ENCODE measurements at places on chromosomes 3 and 15.

- H3K27me3 ChIP-seq: peaks cover 42% of the 10 kb centered on the region
- H3K36me3 ChIP-seq: no peaks in the 10 kb centered on the region
- peaks cover 10% of the 10 kb centered on the region for H3K4me1 ChIP-seq
- no peak overlapping the region for H3K27ac ChIP-seq
- peak; percentile 90 for DNase-seq
Measured at GRCh38 chr3:186705882-186706780, 11.0 kb upstream of the KNG1 start.

GRCh38 chr3:15199493-15200105, 6.4 kb upstream of the CAPN7 start:
- H3K36me3 ChIP-seq: no peaks in the 10 kb centered on the region
- DNase-seq: no peak
- H3K27ac ChIP-seq: no peak overlapping the region
- H3K27me3 ChIP-seq: no peaks in the 10 kb centered on the region

DNA sequence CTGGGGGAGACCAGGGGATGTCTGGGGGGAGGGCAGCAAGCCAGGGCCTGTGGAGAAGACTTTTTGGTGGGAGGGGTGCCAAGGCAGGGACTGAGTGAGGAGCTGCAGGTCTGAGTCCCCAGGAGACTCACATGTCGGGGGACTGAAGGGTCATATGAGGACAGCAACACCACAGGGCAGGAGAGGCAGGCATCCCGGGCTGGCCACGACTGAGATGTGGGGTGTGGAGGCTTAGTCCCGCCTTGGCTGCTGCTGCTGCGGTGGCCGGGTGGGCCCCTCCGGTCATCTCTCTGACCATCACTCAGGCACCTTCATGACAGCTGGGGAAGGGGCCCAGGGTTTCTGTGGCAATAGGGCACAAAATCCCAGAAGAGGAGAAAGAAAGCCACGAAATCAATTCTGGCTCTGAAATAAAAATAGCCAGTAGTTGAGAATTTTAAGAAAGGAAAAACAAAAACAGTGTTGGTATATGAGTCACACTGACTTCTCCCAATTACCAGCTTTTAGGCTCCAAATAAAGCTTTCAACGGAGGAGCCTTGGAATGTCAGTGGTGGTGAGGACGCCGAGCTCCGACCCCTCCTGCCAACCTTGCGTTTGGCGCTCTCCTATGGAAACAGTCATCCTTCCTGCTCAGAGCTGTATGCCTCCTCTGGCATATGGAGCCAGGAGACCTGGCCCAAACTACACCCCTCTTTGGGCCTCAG, 52.9 kb upstream of the ITGA11 start:
- DNase-seq: no peak
- no peaks in the 10 kb centered on the region for H3K4me1 ChIP-seq
- H3K27ac ChIP-seq: no peak overlapping the region

DNA sequence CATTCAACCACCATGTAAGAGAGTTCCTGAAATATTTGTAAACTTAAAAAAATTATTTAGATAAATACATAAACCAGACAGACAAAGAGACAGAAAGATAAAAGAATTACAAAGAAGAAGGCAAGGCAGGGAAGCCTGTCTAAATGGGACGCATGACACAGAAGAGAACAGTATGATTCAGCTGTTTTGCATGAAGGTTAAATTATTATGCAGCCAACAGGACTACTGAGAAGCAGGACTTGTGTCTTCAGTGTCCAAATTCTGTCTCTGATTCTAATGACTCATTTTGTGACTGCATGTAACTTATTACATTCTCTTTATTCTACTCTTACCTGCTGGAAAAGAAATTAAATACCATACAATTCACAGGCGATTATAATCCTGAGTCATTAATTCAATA, 340.4 kb upstream of the KCNMB2 start:
- no peak overlapping the region for H3K4me3 ChIP-seq
- H3K36me3 ChIP-seq: no peaks in the 10 kb centered on the region
- H3K27me3 ChIP-seq: no peaks in the 10 kb centered on the region
- peaks cover 4% of the 10 kb centered on the region for H3K4me1 ChIP-seq
- no peak overlapping the region for H3K27ac ChIP-seq
- no peak for DNase-seq

DNA sequence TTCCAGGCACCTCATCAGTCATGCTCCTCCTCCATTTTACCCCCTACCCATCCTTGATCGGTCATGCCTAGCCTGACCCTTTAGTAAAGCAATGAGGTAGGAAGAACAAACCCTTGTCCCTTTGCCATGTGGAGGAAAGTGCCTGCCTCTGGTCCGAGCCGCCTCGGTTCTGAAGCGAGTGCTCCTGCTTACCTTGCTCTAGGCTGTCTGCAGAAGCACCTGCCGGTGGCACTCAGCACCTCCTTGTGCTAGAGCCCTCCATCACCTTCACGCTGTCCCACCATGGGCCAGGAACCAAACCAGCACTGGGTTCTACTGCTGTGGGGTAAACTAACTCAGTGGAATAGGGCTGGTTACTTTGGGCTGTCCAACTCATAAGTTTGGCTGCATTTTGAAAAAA, 52.6 kb downstream of the CAPN3 start:
- H3K27ac ChIP-seq: no peak overlapping the region
- no peak overlapping the region for H3K4me3 ChIP-seq
- H3K4me1 ChIP-seq: no peaks in the 10 kb centered on the region
- H3K27me3 ChIP-seq: no peaks in the 10 kb centered on the region
- peaks cover 8% of the 10 kb centered on the region for H3K36me3 ChIP-seq

DNA sequence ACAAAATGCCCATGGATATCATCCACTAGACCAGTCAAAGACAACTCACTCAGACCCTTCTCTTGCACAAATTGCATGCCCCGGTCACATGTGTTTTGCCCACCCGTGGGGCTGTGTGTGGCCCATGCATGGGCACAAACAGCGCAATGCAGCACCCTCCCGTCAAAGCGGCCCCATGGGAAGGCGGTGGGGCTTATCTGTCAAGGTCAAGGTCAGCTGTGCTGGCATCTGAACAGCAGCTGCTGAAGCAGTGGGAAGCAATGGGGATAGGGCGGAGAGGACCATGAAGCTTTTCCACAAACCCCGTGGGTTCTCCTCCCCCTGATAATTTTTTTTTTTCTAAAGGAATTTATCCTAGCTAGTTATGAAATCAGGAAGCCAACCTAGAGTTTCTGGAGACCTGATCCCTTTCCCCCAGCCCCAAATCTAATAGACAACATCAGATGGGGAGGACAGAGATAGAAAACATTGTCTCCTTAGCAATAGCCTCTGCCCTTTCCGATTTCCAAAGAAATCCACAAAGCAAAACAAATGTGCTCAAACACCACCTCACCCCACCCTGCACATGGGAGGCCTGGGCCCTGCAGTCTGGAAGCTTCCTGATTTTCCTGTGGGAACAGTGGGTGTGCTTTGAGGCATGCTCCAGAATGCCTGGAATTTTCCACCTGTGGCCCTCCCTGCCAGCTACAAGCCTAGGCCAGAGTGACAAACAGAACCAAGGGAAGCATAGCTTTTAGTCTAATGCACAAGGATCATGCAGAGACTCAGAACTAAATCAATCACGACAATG, 84.4 kb downstream of the BDH1 start:
- no peak for DNase-seq
- no peaks in the 10 kb centered on the region for H3K36me3 ChIP-seq
- peaks cover 9% of the 10 kb centered on the region for H3K4me1 ChIP-seq
- no peak overlapping the region for H3K4me3 ChIP-seq
- H3K27me3 ChIP-seq: peaks cover 34% of the 10 kb centered on the region

GRCh38 chr3:60551455-60552209, 699.6 kb downstream of the FHIT start:
- no peaks in the 10 kb centered on the region for H3K27me3 ChIP-seq
- no peak overlapping the region for H3K27ac ChIP-seq

DNA sequence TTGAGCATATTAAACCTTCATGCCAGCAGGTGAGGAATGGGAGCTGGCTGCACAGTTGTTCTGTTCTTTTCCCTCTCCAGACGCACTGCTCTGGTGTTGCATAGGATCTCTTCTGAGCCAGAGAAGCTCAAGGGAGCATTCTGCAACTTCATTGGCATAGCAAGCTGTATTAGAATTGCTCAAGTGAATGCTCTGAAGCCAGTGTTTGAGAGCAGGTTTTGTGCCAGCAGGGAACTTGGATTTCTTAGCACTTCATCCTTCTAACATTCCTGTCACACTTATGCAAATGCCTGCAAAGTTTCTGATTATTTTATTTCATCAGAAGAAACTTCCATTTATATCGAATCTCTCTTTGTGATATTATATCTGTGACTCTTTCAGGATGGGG, 366.6 kb downstream of the AGBL1 start:
- no peaks in the 10 kb centered on the region for H3K4me1 ChIP-seq
- no peak for DNase-seq
- H3K27me3 ChIP-seq: no peaks in the 10 kb centered on the region

GRCh38 chr3:99484871-99485270, 153.5 kb upstream of the COL8A1 start:
- DNase-seq: no peak
- H3K4me1 ChIP-seq: no peaks in the 10 kb centered on the region
- no peaks in the 10 kb centered on the region for H3K36me3 ChIP-seq
- H3K4me3 ChIP-seq: no peak overlapping the region
- no peak overlapping the region for H3K27ac ChIP-seq

DNA sequence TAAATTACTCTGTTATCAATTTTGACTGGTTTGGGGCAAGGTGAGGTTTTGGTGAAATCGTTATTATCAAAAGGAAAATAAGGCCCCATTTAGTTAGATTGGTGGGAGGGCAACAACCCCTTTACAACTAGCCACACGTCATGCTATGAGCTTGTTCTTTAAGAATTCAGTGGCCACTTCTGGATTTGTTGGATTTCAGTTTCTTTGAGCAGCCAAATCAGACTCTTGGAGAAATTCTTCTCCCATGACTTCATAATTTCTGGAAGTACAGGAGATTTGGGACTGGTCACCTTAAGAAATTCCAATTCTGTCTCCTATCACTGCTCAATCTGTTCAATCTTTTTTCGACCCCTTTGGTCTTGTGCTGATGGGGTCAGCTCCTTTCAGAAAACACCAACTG, 14.8 kb upstream of the WNT5A start:
- no peak overlapping the region for H3K4me3 ChIP-seq
- no peaks in the 10 kb centered on the region for H3K27me3 ChIP-seq
- H3K4me1 ChIP-seq: no peaks in the 10 kb centered on the region
- no peaks in the 10 kb centered on the region for H3K36me3 ChIP-seq

GRCh38 chr3:114452256-114452655, 158.4 kb downstream of the TIGIT start:
- H3K4me1 ChIP-seq: peaks cover 13% of the 10 kb centered on the region
- no peaks in the 10 kb centered on the region for H3K36me3 ChIP-seq
- no peak overlapping the region for H3K27ac ChIP-seq
- H3K4me3 ChIP-seq: no peak overlapping the region

- no peak for DNase-seq
- H3K4me3 ChIP-seq: no peak overlapping the region
- peaks cover 64% of the 10 kb centered on the region for H3K36me3 ChIP-seq
- H3K27ac ChIP-seq: peak overlapping the region; percentile 72
- peaks cover 45% of the 10 kb centered on the region for H3K4me1 ChIP-seq
Measured at GRCh38 chr3:9806688-9807589, 3.1 kb upstream of the TTLL3 start.

GRCh38 chr3:170506556-170506955, 79.3 kb downstream of the SLC7A14 start:
- H3K27me3 ChIP-seq: peaks cover 11% of the 10 kb centered on the region
- H3K27ac ChIP-seq: no peak overlapping the region
- DNase-seq: no peak
- no peak overlapping the region for H3K4me3 ChIP-seq
- no peaks in the 10 kb centered on the region for H3K36me3 ChIP-seq

- no peaks in the 10 kb centered on the region for H3K36me3 ChIP-seq
- H3K27ac ChIP-seq: peak overlapping the region; percentile 76
- H3K4me1 ChIP-seq: peaks cover 15% of the 10 kb centered on the region
- peak; percentile 36 for DNase-seq
Measured at GRCh38 chr3:128714887-128715491, 11.0 kb upstream of the RAB7A start.

DNA sequence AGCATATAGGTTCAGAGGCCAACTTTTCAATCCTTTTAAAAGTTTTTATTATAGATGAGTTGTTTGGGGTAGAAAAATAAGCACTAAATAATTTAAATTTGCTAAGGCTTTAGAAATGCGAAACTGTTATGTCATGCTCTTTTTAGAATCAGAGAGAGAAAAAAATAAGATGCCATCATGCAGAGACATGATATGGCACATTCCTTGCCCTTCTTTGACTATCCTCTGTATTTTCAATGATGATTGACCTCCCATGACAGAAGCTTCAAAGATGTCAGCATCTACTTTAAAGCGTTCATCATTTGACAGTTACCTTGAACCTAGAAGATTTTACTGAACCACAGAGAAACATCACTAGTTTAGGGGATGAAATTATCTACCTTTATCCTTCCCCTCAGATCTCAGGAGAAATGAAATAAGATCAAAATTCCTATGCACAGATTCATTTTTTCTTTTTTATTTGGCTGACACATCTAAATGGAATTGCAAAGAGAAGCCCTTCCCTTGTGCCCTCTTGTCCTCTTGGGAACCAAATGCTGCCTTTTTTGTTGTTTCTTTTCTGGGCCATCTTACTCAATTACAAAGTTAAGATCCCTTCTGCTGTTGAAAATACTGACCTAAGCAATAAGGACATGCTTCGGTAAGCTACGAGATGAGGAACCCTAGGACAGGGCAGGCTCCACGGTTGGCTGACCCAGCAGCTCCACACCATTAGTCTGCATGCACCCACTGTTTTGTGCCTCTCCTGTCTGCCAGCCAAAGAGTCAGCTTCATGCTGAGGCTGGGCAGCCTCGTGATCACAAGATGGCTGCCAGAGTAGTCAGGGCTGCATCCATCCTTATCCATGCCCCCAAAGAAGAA, 289.7 kb upstream of the TPM1 start:
- H3K36me3 ChIP-seq: no peaks in the 10 kb centered on the region
- H3K4me1 ChIP-seq: no peaks in the 10 kb centered on the region
- no peaks in the 10 kb centered on the region for H3K27me3 ChIP-seq

DNA sequence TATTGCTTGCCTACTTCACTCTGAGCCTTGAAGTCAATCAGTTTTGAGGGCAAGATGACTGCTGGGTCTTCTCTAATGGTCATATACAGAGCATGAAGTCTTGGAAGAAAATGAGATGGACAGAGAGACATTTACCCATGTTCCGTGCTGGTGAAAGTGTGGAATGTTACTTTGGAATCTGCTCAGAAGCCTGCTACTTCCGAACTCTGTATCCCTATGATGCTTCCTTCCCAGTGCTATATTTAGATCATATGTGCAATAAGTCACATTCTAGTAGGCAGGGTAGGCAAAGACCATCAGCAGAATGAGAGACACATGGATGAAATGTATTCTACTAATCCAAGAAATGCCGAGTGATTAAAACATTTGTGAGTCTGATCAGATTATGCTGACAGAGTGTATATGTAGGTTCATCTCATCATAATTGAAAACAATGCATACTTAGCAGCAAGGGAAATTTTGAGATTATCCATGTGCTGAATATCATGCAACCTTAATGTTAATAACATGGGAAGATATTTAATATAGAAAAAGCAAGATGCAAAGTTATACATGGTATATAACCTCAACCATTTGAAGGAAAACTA, 60.5 kb downstream of the RAB7A start:
- H3K27ac ChIP-seq: peak overlapping the region; percentile 99
- peaks cover 19% of the 10 kb centered on the region for H3K36me3 ChIP-seq
- H3K27me3 ChIP-seq: no peaks in the 10 kb centered on the region
- peaks cover 92% of the 10 kb centered on the region for H3K4me1 ChIP-seq
- DNase-seq: no peak

All from activated CD8-positive, alpha-beta T cell treated with anti-CD3 and anti-CD28 coated beads for 36 hours (primary cell).